ENCODE measurements at places on chromosomes 4 and X. TPM values are rescaled to one million over a fixed set of nuclear protein-coding genes. Genes with fewer than 3 reads are reported as not detected.

The IL1RAPL2 gene
- total RNA-seq = 0.12 TPM

The PPARGC1A gene
- total RNA-seq = 10.2 TPM

The KLHL13 gene
- 1.3 TPM for total RNA-seq

The HPF1 gene
- total RNA-seq = 13.8 TPM

The PASD1 gene
- not detected for total RNA-seq

The BEX5 gene
- not detected for total RNA-seq

The RENBP gene
- total RNA-seq = 5.5 TPM

The CACNA1F gene
- not detected for total RNA-seq

The CNKSR2 gene
- total RNA-seq = 4.3 TPM

All from hair follicle dermal papilla cell (primary cell).